ENCODE measurements at places on chromosomes 4 and X. TPM values are rescaled to one million over a fixed set of nuclear protein-coding genes. Genes with fewer than 3 reads are reported as not detected.
A peak's percentile ranks its signal among the peaks of the same experiment; 100 is the strongest.

Gene HHIP
- 0.66 TPM for total RNA-seq

Gene AFF2
- 2.1 TPM for total RNA-seq

Gene SRPX2
- 8.6 TPM for total RNA-seq

Gene FAM236A
- not detected for total RNA-seq

Gene PRRG3
- total RNA-seq: 1.0 TPM

GRCh38 chrX:57528670-57529255 lies 63.0 kb upstream of the ZXDB start:
- DNase-seq: peak; percentile 16

DNA sequence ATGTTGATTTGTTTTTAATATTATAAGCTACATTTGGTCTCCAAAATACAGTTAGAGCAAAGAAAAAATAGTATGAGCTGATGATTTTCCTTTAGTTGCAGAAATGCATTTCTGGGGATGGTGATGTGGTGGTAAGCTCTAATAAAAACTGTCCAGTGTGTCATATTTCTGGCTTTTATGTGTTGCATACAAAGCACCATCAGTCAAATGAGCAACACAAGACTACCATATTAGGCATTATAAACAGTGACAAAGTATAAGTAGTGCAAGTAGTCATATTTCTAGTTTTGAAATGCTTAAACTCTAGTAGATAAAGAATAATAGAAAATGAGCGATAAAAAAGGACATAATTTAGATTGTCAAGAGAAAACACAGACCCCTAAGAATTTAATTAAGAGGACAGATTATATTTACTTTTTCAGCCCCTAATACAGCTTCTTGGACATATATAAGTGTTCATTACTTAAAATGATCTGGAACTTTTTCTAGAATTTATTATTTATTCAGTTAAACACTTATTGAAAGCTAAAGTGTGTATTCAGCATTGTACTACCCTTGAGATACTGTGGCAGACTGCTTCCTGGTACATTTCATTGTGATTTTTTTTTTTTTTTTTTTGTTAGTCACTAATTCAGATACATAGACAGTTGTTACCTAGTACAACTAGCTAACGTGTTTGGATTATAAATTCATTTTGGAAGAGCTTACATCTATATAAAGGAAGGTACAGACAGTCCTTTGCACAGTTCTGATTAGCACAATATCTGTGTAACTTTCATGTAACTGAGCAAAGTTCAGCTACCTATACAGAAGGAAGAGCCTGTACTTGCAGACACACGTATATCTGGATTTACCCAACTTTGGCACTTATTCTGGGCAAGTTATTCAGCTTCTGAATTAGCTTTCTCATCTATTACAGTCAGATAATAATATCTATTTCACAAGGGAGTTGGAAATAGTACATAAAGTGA lies 22.3 kb downstream of the RAP1GDS1 start:
- no peak for DNase-seq
